Stimulated activated CD8-positive, alpha-beta memory T cell treated with anti-CD3 and anti-CD28 coated beads, Interleukin-4, amount 100 ng/mL, for 1 hour (primary cell): ENCODE measurements at places on chromosomes 6 and 20.

DNA sequence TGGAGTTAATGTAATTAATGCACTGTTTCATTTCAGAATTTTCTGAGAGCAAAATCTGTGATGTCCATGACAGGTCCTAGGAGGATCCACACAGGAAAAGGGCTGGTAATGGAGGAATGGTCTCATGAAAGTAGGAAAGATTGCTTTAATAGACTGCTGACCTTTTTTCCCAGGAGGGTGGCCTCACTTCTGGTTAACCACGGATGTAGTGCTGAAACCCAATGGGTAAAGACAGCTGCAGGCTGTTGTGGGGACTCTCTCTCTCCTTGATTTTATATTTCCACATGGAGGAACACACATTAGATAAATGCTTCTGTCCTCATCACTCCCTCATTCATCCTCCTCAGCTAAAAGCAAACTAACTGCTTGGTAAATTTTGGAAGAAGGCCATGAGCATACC lies 23.6 kb upstream of the RIPOR2 start:
- no peak for DNase-seq

DNA sequence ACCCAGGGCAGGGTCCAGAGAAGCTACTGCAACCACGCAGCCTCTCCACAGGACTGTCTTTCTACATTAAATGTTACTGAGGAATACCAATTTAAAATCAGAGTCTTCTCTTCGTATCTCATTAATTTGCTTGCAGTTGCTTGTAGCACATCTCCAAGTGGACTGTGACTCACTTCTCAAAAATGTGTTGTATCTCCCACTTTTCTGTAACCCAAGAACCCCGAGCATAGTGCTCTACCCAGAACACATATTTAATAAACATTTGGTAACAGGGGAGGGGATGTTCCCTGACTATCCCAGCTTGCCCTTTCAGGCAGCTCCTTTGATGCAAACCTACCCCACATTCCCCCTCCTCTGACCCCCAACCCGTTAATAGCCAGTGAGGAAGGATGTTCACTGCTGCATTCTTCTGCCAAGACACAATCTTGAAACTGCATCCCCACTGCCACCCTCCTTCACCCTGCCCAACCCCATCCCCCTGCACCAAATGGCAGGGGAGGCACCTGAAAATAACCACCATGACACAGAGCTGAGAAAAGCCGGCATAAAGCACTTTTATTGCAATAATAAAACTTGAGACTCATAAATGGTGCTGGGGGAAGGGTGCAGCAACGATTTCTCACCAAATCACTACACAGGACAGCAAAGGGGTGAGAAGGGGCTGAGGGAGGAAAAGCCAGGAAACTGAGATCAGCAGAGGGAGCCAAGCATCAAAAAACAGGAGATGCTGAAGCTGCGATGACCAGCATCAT lies 24.2 kb downstream of the FKBP1A start:
- DNase-seq: no peak

DNA sequence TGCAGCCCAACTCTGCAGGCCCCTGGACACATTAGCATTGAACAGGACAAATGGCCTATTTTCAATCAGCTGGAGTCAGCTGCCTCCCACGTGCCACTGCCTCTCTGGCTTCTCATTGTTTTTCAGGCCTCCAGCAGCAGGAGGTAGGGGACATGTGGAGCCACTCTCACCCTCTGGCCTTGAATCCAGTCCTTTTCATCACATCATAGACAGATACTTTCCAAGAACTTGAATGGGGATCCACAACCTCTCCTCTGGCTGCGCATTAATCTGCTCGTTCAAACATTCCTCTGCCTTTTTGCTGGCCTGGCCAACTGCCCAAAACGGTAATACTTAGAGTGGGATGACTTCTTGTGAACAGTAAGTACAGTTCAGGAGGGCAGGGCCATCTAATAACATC lies 592.3 kb downstream of the PKHD1 start:
- no peak for DNase-seq

DNA sequence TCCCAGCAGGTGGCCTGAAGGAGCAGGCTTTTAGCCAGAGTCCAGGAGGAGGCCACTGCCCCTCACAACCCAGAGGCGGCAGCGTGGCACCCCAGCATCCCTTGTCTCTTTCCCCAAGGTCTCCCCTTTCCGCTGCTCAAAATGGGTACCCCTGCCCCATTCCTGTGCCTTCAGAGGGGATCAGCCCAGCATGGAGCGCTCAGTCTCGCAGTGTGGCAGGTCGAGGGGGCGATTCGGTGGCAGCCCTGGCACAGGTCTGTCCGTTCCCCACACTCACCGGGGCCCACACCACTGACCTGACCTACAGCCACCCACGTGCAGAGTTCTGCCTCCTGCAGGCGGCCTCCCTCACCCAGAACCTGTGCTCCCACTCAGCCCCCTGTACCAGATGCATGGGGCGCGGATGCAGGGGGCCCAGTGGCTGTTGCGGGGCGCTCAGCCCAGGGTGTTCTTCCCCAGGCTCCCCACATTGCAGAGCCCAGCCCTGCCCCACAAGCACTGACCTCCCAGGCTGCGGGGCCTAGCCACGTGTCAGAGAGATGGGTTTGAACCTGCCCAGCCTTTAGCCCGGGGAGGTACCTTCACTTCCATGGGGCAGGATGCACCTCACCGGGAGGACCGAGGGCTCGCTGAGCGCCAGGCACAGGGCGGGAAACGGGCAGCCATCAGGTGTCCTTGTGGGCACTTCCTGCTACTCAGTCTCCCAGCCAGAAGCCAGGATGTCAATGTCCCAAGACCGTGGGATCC lies 41.8 kb downstream of the DSTN start:
- no peak for DNase-seq

- DNase-seq: no peak
Observed at GRCh38 chr6:139275279-139276055, 16.3 kb downstream of the TXLNB start.

- no peak for DNase-seq
Observed at GRCh38 chr6:4474810-4475209, 301.4 kb upstream of the CDYL start.

DNA sequence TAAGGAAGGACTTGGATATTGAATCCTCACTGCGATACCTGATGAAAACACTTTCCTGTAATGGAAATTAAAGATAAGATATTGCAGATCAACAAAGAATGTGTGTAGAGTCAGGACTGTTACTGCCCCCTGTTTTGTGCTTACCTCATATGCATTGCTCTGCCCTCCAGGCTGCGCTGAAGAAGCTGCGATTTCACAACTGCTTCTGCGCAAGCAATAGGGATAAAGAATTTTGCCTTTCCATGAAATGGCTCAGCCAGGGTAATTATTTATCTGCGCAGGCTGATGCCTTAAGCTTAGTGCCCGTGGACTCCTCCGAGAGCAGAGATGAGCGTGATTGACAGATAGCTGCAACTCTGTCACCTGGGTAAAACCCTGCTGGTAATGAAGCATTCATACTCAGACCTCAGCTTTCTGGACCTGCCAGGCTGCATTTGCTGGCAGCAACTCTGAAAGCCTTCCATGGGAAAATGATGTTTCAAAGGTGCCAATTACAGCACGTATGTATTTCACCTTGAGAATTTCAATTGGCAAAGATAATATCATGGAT lies 370.6 kb downstream of the SAMD5 start:
- DNase-seq: no peak

DNA sequence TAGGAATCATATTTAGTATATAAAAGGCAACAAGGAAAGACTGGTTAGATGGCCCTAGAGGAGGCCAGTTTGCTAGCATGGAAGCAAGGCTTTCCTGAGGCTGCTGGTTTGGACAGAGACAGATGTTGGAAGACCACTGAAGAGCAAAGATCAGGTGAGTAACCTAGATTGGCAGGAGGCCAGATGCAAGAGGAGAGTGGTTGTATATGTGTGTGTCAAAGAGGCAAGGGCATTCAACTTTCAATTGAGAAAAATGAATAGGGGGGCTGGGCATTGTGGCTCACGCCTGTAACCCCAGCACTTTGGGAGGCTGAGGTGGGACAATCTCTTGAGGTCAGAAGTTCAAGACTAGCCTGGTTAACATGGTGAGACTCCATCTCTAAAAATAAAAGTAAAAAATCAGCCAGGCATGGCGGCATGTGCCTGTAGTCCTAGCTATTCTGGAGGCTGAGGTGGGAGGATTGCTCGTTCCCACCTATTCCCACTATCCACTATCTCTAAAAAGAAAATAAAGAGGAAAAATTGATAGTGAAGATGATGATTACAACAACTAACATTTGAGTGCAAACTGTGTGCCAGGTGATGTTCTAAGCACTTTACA lies 79.8 kb downstream of the PRDM1 start:
- no peak for DNase-seq

- no peak for DNase-seq
Observed at GRCh38 chr6:96624957-96625356, 62.0 kb downstream of the FHL5 start.

DNA sequence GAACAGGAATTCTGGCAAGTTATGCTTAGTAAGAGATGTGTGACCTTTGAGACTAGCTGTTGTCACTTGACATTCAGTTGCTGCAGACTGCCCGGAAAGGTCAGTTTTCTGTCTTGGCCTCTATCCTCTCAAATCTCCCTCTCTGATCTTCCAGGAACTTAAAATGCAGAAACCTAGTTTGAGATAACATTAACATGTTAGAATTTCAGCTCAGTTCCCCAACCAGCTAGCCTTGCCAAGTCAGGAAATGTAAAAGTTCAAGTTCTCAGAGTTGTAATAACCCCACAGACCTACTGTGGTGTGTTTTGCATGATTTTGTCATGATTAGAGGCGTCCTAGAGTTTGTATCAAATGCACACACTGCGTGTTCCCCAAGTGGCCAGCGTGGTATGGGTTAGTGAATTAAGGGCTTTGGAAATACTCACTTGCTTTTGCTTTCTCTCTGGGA lies 46.6 kb downstream of the DUSP22 start:
- DNase-seq: no peak
